Mucosa of gallbladder (tissue), 1 donor: ENCODE measurements at places on chromosomes 5 and 9. TPM values are rescaled to one million over a fixed set of nuclear protein-coding genes. Genes with fewer than 3 reads are reported as not detected.

Gene FCN2
- total RNA-seq = 2.6 TPM

Gene IER5L
- total RNA-seq = 43.5 TPM

Gene HTR1A
- not detected for total RNA-seq

Gene ALDH1B1
- 146 TPM for total RNA-seq

Gene AIF1L
- 7.0 TPM for total RNA-seq

Gene PHF24
- total RNA-seq = 0.29 TPM

Gene B4GALT7
- 36.1 TPM for total RNA-seq

Gene RBM27
- total RNA-seq = 14.2 TPM

Gene DENND1A
- total RNA-seq = 26.3 TPM

Gene CDH18
- total RNA-seq = 0.32 TPM

Gene C5orf58
- total RNA-seq = 0.52 TPM

Gene PCDHA1
- total RNA-seq = 0.06 TPM

Gene SHISAL2B
- total RNA-seq = not detected

Gene IL3
- not detected for total RNA-seq

Gene HAPLN1
- total RNA-seq = 0.58 TPM

Gene PCDHGC5
- 2.0 TPM for total RNA-seq

Gene TYRP1
- 3.5 TPM for total RNA-seq

Gene EIF4E1B
- not detected for total RNA-seq

Gene WNK2
- total RNA-seq = 37.2 TPM

Gene TMEM215
- not detected for total RNA-seq

Gene CDC20B
- total RNA-seq = 0.20 TPM

Gene SPATA31A1
- not detected for total RNA-seq

Gene GRM6
- not detected for total RNA-seq

Gene SPEF2
- 11.5 TPM for total RNA-seq

Gene LCN1
- not detected for total RNA-seq

Gene MARCOL
- total RNA-seq = not detected

Gene SPINK6
- not detected for total RNA-seq

Gene PCDHA7
- 0.89 TPM for total RNA-seq

Gene N4BP3
- total RNA-seq = 1.2 TPM

Gene IRX1
- not detected for total RNA-seq

Gene SPATA31A3
- total RNA-seq = not detected

Gene NSD1
- total RNA-seq = 82.1 TPM

Gene DDX4
- not detected for total RNA-seq

Gene PITX1
- total RNA-seq = 7.3 TPM

Gene SPOUT1
- 55.0 TPM for total RNA-seq

Gene TRIM14
- total RNA-seq = 44.4 TPM

Gene ESM1
- 0.40 TPM for total RNA-seq

Gene PAPPA
- total RNA-seq = 5.6 TPM

Gene GAS1
- 11.5 TPM for total RNA-seq

Gene UCK1
- total RNA-seq = 38.3 TPM

Gene TAF11L8
- not detected for total RNA-seq

Gene SPATA31E1
- total RNA-seq = not detected

Gene MLANA
- not detected for total RNA-seq

Gene CEL
- 11.9 TPM for total RNA-seq

Gene SPATA31D4
- total RNA-seq = not detected

Gene PRPF4
- total RNA-seq = 20.1 TPM

Gene SPINK7
- not detected for total RNA-seq

Gene TRAF1
- 7.9 TPM for total RNA-seq

Gene SPINK1
- 234 TPM for total RNA-seq

Gene BTNL3
- total RNA-seq = 0.09 TPM
